Stimulated activated effector memory CD8-positive, alpha-beta T cell treated with anti-CD3 and anti-CD28 coated beads, Interleukin-12 subunit alpha, Interleukin-12 subunit beta, amount 100 ng/mL, for 72 hours (primary cell): ENCODE measurements at places on chromosomes 7 and 10.

- DNase-seq = no peak
Measured at GRCh38 chr10:71832967-71833366, 18.1 kb downstream of the PSAP start.

- DNase-seq = no peak
Measured at GRCh38 chr7:140734729-140735128, 38.2 kb downstream of the NDUFB2 start.

DNA sequence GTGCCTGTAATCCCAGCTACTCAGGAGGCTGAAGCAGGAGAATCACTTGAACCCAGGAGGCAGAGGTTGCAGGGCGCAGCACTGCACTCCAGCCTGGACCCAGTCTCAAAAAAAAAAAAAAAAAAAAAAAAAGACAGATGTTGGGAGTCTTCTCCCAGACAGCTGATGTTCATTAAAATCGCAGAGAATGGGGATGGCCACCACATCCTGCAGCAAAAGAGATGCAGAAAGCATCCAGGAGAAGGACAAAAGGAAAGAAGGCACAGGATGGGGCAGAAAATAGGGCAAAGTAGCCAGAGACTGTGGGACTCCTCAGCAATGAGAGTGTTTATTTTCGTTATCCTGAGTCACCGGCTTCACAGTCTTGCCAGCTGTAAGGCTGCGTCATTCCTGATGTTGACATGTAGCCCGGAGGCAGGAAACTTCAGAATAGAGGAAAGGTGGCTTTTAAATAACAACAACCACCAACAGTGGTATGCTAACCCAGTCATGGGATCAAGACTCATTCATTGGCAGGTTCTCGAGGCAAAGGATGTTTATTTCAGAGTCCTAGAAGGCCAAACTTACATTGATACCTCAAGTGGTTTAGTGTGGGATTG lies 149.5 kb upstream of the SVIL start:
- DNase-seq = no peak

DNA sequence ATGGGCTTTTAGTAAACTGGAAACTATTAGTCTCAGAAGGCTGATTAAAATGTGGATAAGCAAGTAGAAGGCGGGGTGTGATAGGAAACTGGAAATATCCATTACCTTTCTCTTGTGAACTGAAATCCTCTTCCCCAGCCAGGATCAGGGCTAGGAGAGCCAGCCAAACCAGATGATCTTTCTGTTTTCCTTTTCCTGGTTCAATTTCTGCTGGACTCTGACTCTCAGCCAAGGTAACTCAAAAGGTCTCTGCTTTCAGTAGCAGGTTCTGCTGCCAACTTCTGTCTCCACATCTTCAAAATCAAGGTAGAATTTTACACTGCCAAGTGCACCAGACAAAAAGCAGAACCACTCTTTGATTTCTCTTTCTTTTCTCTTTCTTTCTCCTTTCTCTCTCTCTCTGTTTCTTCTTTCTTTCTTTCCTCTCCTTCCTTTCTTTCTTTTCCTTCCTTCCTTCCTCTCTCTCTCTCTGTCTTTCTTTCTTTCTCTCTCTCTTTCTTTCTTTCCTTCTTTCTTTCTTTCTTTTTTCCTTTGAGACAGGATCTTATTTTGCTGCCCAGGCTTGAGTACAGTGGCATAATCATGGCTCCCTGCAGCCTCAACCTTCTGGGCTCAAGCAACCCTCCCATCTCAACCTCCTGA lies 30.8 kb downstream of the OTUD1 start:
- no peak for DNase-seq

- no peak for DNase-seq
Measured at GRCh38 chr7:2526659-2527504, 7.3 kb downstream of the LFNG start.

DNA sequence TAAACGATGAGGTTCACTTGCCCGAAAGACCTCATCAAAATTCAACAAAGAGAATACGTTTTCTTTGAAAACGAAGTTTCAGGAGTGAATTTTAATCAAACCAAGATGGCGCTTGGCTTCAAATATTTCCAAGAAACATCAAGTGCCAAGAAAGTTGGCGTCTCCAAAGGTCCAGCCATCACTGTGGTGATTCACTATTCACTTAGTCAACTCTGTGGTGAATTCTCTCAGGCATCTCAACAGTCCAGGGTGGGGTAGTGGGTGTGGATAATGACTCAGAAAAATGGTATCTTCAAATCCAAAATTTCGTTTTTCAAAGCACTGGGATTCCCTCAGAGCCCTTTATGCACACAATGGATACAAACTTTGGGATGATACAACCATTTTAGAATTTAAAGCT lies 133.1 kb downstream of the SVIL start:
- no peak for DNase-seq

DNA sequence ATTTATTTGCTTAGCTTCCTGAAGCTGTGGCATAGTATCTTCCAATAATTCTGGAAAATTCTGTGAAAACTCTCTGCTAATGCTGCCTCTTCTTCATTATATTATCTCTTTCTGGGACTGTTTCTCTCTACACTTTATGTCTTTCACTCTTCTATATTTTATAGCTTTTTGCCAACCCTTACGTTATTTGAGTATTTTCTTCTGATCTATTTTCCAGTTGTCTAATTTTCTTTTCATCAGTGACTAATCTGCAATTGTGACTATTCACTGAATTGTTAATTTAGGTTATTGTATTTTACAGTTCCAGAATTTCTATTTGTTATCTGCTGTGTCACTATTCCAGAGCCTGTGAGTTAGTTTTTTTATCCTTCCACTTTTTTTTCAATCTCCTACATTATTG lies 273.4 kb upstream of the PHYHIPL start:
- DNase-seq = no peak

- DNase-seq = no peak
Measured at GRCh38 chr10:94065362-94065761, 71.6 kb downstream of the PLCE1 start.

DNA sequence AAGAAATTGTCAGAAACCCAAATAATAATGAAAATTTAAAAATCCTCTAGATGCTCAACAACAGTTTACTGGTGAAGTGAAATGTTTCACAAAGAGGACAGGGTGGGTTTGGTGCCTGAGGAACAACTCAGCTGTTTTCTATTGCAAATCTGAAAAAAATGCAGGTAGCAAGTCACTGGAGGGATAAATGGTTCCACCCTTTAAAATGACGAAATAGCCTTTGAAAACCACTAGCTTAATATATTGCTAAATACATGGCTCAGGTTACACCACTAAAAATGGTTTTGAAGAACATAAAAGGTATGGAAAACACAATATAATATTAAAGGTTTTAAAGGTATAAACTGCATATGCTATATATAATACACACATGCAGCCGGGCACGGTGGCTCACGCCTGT lies 69.5 kb downstream of the LMBR1 start:
- DNase-seq = no peak

GRCh38 chr7:135977742-135978066 lies 545 bp upstream of the MTPN start:
- no peak for DNase-seq

GRCh38 chr7:110386913-110387312 lies 704.0 kb upstream of the LRRN3 start:
- no peak for DNase-seq
